ENCODE measurements at places on chromosomes 16 and 17. TPM values are rescaled to one million over a fixed set of nuclear protein-coding genes. Genes with fewer than 3 reads are reported as not detected.

JPH3 gene
- total RNA-seq = 0.44 TPM

KRTAP17-1 gene
- not detected for total RNA-seq

NACA2 gene
- not detected for total RNA-seq

GP1BA gene
- not detected for total RNA-seq

KIF2B gene
- total RNA-seq = not detected

GJC1 gene
- 12.6 TPM for total RNA-seq

IRX5 gene
- total RNA-seq = 0.16 TPM

PALB2 gene
- 4.7 TPM for total RNA-seq

C1QTNF8 gene
- not detected for total RNA-seq

NOD2 gene
- 0.16 TPM for total RNA-seq
